D721Med (cell line): ENCODE measurements at places on chromosomes 16 and 17.

DNA sequence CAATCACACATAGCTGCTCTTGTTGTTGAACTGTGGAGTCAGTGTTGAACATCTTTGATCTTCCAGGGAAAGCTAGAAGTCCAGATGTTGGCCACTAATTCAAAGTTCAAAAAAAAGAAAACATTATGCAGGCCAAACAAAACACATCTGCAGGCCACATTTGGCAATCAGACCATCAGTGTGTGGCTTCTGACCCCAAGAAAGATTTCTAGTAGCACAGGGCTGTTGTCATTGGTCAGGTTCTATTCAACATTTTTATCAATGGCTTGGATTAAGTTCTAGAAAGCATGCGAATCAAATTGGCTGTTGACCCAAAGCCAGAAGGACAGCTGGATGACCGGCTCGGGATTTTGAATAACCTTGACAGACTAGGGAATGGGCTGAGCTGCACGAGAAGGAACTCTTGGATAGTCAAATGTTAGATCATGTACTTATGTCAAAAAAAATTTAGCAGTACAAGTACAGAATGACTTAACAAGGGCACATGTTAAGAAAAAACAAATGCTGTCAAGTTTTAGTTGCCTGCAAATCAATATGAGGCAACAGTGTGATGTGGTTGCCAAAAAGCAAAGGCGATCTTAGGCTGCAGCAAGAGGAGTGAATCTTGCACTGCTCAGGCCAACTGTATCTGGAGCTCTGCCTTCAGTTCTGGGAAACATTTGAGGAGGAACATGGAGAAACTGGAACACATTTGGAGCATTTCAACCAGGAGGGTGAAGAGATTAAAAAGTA is 187.6 kb downstream of the RGS9 start:
- DNase-seq, result no peak

- DNase-seq, result no peak
These were observed 36.1 kb upstream of the DLX4 start for GRCh38 chr17:49932901-49933300.

DNA sequence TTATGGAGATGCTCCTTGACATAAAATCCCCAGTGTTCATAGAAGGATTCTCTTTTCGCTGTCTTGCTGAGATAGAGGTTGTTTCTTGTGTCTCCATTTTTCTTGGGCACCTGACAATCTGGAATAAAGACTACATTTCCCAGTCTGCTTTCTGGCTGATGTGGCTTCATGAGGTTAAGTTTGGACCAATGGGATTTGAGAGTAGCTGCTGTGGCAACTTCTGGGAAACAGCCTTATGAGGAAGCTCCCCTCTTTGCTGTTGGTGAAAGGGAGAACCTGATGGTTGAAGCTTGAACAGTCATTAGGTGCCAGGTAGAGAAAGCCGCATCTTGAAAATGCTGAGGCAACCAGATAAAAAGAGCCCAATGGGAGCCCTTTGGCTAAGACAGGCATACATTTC is 24.4 kb downstream of the HS3ST4 start:
- no peak for DNase-seq

DNA sequence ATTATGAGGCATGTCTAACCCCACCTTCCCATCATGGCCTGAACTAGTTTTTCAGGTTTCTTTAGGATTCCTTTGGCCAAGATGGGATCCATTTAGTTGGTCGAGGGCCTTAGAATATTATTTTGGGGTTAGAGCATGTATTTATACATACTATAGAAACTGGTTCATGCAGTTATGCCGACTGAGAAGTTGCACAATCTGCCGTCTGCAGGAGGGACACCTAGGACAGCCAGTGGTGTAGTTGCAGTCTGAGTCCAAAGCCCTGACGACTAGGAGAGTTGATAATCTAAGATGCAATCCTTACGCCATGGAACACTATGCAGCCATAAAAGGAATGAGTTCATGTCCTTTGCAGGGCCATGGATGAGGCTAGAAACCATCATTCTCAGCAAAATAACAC is 424.0 kb downstream of the SHISA9 start:
- no peak for DNase-seq

- no peak for DNase-seq
These were observed 25.8 kb downstream of the WFDC1 start for GRCh38 chr16:84320511-84320910.

DNA sequence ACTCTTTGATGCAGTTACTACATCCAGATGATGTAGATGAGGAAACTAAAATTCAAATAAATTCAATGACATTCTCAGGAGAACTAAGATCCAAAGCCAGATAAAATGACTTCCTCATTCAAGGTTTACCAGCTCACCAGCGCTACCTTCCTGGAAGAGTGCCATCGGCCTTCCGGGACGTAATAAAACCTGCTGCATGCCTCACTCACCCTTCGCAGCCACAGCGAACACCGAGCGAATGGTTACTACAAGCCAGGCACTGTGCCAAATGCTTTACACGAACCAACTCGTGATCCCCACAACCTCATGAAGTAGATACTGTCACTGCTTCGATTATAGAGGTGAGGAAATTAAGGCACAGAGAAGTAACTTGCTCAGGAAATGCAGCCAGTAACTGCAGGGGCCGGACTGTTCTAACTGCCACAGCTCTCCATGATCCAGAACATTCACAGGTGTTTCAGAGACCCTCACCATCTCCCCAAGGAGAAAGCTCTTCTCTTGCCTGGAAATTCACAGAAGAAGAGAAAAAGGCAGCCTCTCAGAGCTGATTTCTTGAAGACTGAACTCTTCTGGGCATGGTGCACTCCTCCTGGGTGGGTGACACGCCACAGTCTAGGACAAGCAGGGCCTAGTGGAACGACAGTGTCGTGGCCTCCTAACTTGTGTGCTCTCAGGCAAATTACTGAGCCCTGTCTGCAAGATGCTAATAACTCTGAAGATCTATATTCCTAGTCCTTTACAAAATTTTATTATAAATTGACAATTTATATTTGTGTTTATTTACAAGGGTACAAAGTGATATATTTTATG is 46.8 kb downstream of the HIC1 start:
- no peak for DNase-seq

DNA sequence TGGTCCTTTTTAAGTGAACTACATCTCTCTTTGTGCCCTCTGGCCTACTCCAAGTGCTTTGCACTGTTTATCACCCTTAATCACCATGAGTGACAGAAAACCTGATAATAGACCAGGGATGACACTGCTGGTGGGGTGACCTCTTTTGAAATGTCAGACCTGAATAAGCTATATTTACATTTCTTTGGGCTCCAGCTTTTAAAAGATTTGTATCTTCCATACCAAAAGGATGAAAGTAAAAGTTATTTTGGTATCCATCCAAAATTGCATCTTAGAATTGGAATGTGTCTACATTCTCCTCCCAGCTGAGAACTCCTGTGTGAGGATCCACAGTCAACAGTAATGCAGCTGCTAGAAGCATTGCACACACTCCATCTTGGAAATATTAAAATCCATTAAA is 370.0 kb downstream of the CDH11 start:
- no peak for DNase-seq

- DNase-seq, result no peak
These were observed 48.4 kb downstream of the MPRIP start for GRCh38 chr17:17090642-17091103.

- DNase-seq, result no peak
These were observed 472 bp downstream of the GALNS start for GRCh38 chr16:88856122-88856827.

GRCh38 chr16:78812582-78812981 is 713.1 kb downstream of the WWOX start:
- no peak for DNase-seq

- no peak for DNase-seq
These were observed 179.6 kb upstream of the TNRC6C start for GRCh38 chr17:77778636-77779489.

DNA sequence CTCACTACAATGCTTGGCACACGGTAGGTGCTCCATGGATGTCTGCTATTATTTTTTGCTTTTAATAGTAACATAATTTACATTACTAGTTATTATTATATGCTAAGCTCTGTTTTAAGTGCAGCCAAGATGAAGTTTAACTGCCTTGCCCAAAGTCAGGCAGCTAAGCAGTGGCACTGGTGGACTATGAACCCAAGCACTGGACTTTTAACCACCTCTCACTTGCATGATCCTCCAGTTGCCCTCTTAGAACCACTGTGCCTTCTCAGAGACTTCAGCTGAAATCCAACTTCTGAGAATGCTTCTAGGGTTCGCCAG is 1.5 kb upstream of the ZNF207 start:
- DNase-seq, result no peak
